ENCODE measurements at places on chromosomes 6 and 20.

- no peak for DNase-seq
Measured at GRCh38 chr6:119102901-119103300, 24.4 kb upstream of the FAM184A start.

GRCh38 chr6:119985952-119986736, 636.6 kb upstream of the MAN1A1 start:
- no peak for DNase-seq

- DNase-seq = no peak
Measured at GRCh38 chr6:123616016-123616415, 20.7 kb downstream of the TRDN start.

- no peak for DNase-seq
Measured at GRCh38 chr6:7550433-7550801, 8.9 kb downstream of the DSP start.

DNA sequence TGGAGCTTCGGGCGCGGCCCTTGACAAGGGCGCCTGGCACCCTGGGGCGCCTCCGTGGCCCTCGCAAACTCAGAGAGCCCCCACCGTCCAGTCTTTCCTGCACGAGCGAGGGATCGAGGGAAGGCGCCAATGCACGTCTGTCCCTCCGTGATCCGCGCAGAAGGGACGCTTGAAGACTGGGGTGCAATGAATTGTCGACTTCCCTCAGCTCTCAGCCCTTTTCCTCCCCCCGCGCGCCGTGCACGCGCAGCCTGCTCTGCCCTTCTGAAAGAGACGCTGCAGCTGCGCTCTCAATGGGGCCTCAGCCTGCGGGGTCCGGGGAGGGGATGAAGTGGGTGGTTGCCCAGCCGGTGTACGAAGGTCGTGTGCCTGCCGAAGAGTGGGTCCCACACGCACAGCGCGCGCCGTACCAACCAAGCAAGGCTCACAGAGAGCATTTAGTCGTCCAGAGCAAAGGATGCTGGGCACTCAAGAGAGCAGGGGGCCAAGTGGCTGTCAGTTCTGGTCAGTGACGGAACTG, 5.5 kb upstream of the SOX4 start:
- peak; percentile 67 for DNase-seq

GRCh38 chr20:37567671-37568588, 40.3 kb upstream of the BLCAP start:
- DNase-seq = no peak

DNA sequence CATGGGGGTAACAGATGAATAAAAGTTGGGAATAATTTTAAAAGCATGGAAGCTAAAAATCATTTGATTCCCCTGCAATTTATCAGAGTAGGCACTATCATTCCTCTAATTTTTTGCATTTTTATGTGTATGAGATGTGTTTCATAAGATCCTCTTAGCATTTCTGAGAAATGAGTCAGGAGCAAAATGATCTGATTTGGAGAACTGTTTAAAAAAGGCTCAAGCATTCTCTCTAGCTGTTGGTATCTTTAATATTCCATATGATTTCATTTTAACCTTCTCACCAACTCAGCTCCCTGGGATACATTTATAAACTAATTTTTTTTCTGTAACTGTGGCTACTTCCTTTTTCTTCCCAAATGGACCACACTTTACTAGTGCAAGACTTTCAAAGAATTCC, 60.9 kb downstream of the MCHR2 start:
- no peak for DNase-seq

DNA sequence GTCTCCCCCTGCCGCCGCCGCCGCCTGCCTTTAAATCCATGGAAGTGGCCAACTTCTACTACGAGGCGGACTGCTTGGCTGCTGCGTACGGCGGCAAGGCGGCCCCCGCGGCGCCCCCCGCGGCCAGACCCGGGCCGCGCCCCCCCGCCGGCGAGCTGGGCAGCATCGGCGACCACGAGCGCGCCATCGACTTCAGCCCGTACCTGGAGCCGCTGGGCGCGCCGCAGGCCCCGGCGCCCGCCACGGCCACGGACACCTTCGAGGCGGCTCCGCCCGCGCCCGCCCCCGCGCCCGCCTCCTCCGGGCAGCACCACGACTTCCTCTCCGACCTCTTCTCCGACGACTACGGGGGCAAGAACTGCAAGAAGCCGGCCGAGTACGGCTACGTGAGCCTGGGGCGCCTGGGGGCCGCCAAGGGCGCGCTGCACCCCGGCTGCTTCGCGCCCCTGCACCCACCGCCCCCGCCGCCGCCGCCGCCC, 474 bp downstream of the CEBPB start:
- no peak for DNase-seq

DNA sequence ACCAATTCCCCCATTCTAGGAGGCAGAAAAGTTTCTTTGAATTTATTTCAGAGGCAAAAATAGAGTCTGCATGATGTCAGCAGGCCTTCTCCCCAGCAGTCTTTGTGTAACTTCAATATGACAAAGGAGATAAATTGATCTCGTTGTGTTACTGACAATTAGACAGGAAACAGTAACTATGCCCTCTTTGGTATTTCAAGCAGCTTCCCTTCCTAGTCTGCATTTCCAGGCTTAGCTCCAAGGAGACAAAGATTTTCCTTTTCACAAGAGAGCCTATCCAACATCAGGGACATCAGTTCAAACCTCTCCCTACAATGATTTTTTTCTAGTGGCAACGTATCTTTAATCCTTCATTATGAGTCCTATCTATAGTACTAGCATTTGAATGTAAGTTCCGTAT, 245.9 kb upstream of the HSF2 start:
- DNase-seq = no peak

DNA sequence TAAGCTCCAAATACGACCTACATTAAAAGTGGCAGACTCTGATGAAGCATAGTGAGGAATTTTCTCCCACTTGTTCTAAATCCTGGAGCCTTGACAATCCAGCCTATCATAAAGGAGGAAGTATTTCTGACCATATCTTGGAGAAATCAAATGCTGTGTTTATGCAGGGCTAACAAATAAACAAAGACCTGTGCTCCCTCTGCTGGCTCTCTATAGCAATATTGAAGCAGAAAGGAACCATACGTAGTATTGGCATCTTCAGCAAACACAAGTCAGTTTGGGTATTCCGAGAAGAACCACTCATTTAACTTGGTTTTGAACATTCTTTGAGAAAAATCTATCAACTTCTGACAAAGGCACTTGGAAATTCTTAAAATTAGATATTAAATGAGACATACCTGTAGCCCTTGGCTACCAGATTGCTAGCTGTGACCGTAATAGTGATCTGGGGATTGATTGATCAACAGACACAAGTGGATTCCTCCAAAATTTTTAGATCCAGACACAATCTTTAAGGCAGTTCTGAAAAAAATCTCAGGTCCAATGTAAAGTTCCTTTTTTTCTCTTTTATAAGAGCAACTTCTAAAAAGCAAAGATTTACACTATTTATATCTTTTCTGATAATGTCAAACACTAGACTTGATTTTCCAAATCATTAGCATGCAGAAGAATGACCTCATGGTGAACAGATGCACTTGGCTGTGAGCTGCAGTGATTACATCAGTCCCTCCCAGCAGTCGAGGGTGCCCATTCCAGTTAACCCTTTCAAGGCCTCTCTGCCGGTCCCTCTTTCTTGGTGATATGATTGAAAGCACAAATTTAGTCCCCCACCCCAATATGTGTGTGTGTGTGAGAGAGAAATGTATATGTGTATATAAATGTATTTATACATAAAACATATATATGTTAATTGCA, 40.2 kb downstream of the INSM1 start:
- peak; percentile 75 for DNase-seq

- no peak for DNase-seq
Measured at GRCh38 chr20:34537651-34538050, 20.9 kb upstream of the MAP1LC3A start.

DNA sequence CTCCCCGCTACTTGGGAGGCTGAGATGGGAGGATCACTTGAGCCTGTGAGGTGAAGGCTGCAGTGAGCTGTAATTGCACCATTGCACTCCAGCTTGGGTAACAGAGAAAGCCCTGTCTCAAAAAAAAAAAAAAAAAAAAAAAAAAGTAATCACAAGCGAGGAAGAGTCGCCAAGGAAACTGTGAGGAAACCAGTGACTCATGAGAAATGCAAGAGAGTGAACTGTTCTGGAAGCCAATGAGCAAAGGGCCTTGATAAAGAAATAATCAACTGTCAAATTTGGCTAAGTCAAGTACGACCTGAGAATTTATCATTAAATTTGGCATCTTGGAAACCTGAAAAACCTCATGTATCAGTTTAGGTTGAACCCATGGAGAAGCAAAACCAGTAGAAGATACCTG, 16.1 kb upstream of the LAMP5 start:
- no peak for DNase-seq

GRCh38 chr20:2122936-2123335, 21.3 kb downstream of the STK35 start:
- DNase-seq = no peak

- no peak for DNase-seq
Measured at GRCh38 chr6:103672169-103672568, 1187.5 kb downstream of the HACE1 start.

- DNase-seq = no peak
Measured at GRCh38 chr6:31299947-31300346, 28.1 kb upstream of the HLA-C start.

GRCh38 chr6:133697666-133698065, 191.2 kb upstream of the TCF21 start:
- DNase-seq = no peak

GRCh38 chr20:49679634-49680033, 34.0 kb downstream of the B4GALT5 start:
- DNase-seq = no peak

GRCh38 chr20:47106786-47107185, 212.1 kb downstream of the EYA2 start:
- no peak for DNase-seq

- no peak for DNase-seq
Measured at GRCh38 chr6:52221302-52221701, 23.0 kb downstream of the IL17F start.

DNA sequence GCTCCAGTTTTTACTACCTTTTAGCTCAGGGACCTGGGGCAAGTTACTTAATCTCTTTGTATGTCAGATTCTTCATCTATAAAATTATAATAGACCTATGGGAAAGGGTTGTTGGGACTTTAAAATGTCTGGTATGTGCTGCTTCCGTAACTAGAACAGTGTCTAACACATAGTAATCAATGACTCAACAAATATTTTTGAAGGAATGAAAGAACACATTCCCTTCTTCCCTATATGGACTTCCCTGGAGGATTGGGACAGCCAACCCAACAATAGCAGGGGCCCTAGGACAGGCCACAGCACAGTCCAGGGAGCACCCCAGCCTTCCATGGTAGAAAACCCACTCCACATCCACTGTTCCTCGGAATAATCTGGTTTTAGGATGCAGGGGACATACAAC, 50.7 kb upstream of the TPD52L1 start:
- no peak for DNase-seq

DNA sequence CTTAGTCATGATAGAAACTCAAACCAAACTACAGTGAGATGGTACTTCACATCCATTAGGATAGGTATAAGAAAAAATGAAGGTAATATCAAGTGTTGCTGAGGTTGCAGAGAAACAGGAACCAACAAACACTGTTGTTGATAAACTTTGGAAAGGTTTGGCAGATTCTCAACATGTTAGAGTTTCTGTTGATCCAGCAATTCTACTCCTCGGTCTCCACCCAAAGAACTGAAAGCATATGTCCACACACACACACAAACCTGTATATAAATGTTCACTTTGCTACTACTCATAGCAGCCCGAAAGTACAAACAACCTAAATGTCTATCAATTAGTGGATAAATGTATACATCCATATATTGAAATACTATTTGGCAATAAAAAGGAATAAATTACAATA, 128.3 kb upstream of the CARMIL1 start:
- DNase-seq = no peak

DNA sequence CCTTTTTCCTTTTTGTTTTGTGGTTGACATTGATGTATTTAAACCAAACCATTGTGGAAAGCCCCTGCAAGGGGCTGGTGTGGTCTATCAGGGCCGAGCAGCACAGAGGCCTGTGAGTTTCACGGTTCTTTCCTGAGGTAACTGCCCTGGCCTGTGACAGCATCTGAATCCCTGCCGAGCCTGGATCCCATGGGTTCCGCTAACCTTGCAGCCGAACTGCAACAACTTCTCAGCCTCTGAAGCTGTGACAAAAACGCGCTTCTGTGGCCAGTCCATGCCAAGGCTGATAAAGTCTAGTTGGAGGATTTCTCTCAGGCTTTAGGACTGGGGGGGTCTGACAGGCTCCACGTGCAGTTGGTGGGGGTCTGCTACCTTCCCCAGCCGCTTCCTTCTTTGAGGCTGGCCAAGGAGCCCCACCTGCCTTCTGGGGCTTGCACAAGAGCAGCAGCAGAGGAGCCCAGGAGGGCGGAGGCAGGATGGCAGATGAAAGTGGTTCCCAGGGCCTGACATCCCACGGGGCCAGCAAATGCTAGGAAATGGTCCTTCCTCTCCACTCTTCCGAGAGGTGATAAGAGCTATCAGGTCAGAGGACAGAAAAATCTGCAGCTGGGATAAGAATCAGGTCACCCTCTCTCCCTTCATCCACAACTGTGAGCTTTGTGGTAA, 150.9 kb downstream of the PREX1 start:
- no peak for DNase-seq

DNA sequence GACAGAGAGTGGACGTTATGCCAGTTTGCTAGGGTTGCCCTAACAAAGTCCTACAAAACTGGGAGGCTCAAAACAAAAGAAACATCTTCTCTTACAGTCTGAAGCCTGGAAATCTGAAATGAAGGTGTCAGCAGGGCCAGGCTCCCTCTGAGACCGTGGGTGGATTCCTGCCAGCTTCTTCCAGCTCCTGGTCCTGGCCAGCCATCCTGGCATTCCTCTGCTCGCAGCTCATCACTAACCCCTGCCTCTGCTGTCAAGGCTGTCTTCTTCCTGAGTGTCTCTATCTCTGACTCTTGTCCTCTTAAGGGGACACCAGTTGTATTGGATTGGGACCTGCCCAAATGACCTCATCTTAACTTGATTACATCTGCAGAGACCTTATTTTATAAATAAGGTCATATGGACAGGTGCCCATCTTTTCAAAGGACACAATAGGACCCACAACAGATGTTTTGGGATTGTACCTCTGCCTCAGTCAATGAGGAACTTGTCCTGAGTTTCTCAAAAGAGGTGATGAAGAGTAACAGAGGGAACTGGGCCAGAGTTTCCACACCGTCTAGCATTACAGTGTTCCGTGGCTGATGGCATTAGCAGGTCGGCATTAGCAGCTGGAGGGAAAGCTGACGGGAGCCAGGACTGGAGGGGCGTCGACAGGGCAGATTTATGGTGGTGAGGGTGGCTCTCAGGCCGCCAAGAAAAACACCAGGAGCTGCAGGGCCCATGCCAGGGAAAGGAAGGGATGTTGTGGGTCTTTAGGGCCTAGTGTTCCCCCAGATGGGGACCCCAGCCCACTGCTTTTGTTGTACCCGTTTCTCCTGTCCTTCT, 157.3 kb downstream of the TBXT start:
- no peak for DNase-seq

GRCh38 chr6:27806981-27807440, 105.2 kb downstream of the OR2B2 start:
- DNase-seq = no peak
